ENCODE measurements at places on chromosomes 3 and 15. TPM values are rescaled to one million over a fixed set of nuclear protein-coding genes. Genes with fewer than 3 reads are reported as not detected.

DNA sequence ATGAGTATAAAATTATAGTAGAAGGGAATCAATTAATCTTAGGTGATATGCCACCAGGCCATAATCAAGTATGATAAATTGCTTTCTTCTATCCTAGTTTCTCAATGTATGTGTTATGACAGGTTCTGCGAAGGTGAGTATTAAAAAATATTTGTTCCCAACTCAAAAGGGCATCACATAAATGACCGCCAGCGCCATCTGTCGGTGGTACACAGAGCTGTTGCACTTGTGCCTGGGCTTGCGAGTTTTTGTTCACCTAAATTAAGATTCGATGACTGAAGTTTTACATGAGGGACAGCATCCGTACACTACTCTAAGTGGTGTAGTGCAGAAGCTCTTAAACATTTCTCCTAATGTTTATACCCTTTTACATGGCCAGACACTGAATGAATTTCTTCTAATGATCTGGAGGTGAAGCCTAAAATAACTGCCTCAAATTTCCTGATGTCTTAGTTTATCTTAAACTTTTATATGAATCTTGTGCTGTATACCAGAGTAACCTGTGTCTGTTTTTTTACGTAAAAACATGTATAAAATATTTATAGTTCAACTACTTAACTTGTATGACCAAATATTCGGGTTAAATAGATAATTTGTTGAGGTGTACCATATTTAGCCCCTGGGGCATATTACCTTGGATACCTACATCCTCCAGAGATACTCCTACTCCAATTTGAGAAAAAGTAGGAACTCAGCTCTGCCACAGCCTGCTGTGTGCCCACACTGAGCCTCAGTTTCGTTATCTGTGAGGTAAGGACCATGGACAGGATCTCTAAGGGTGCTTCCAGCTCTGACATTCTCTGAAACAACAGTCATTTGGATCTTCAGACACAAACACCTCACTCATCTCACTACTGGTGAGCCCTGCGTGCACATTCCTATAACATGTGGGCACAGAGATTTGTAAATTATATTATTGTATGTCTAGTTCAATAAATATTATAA lies 365.6 kb downstream of the MAGI1 start:
- no peak overlapping the region for H3K4me3 ChIP-seq
- peaks cover 3% of the 10 kb centered on the region for H3K4me1 ChIP-seq
- no peak overlapping the region for H3K27ac ChIP-seq
- no peaks in the 10 kb centered on the region for H3K27me3 ChIP-seq
- peak; percentile 56 for DNase-seq

DNA sequence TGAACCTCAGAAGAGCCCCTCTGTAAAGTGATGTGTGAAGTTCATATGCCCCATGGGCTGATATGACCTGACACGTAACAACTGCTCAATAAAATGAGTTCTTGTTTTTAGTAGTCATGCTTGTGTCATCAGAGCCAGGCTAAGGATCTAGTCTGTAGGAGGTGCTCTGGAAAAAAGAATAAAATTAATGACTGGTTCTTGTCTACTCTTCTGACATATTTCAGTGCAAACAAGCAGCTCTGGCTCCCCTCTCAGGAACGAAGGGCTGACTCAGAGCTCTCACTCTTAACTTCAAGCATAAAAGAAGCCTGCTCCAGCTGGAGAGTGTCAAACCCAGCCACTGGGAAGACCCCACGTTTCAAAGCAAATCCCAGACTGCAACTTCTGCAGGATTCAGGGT lies 77.0 kb downstream of the LRIG1 start:
- peaks cover 8% of the 10 kb centered on the region for H3K4me1 ChIP-seq
- H3K4me3 ChIP-seq, result no peak overlapping the region
- peak overlapping the region; percentile 34 for H3K27ac ChIP-seq
- H3K36me3 ChIP-seq, result no peaks in the 10 kb centered on the region
- H3K27me3 ChIP-seq, result no peaks in the 10 kb centered on the region

DNA sequence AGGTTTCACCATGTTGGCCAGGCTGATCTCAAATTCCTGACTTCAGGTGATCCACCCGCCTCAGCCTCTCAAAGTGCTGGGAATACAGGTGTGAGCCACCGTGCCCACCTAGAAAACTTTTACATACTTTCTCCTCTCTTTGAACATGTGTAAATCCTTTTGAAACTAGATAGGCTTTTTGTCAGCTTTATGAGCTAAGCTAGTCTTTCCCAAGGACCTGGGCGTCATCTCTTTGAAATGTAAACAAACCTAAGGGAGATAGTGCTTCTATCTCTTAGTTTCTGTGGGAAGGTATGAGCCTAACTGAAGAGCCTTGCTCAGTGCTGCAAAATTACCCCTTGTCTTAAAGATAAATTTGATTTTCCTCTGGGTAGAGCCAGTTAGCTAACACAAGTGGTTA lies 4.8 kb downstream of the CX3CR1 start:
- H3K27ac ChIP-seq, result no peak overlapping the region
- no peaks in the 10 kb centered on the region for H3K4me1 ChIP-seq
- H3K27me3 ChIP-seq, result no peaks in the 10 kb centered on the region
- DNase-seq, result no peak

DNA sequence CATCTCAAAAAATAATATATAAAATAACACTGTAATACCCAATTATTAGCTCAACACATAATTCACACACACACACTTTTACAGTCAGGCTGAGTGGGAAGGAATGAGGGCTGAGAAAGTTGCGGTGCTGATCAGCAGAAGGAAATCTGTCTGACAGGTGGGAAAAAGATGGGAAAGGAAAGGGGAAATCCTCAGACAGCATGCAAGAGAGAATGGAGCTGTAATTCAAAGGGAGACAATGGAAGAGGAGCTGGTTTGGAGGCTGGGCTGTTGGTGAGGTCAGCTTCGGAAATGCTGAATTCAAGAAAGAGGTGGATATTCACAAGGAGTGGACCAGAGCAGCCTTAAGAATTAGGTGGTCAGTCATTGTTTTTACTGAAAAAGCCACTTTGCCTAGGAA lies 121.6 kb upstream of the LMOD3 start:
- H3K4me1 ChIP-seq, result peaks cover 5% of the 10 kb centered on the region
- DNase-seq, result no peak
- H3K27me3 ChIP-seq, result no peaks in the 10 kb centered on the region

DNA sequence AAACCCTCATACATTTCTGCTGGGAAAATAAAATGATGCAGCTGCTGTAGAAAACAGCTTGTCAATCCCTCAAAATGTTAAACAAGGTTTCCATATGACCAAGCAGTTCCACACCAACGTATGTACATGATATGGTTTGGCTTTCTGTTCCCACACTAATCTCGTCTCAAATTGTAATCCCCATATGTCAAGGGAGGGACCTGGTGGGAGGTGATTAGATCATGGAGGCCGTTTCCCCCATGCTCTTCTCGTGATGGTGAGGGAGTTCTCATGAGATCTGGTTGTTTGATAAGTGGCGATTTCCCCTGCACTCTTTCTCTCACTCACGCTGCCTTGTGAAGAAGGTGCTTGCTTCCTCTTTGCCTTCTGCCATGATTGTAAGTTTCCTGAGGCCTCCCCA lies 100.6 kb upstream of the SLC24A5 start:
- H3K4me3 ChIP-seq, result no peak overlapping the region
- no peaks in the 10 kb centered on the region for H3K4me1 ChIP-seq
- no peak for DNase-seq

Gene NUP210
- total RNA-seq, result 2.8 TPM

DNA sequence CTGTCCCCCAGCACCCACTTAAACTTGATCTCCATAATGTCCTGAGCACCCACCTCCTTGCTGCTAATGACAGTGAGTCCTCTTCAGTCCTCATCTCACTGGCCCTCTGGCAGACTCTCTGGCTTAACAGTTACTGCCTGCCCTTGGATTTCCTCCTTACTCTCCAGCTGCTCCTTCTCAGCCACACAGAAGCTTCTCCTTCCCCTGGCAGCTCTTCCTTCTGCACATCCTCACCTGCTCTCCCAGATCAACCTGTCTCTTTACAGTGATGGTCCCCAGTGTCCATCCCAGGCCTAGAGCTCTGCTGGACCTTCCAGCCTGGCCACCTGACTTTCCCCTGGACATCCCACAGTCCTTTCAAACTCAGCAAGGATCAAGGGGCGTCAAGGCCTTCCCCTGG lies 47.4 kb upstream of the SMAD3 start:
- no peak overlapping the region for H3K27ac ChIP-seq
- H3K36me3 ChIP-seq, result no peaks in the 10 kb centered on the region
- H3K4me1 ChIP-seq, result no peaks in the 10 kb centered on the region
- no peak overlapping the region for H3K4me3 ChIP-seq
- no peak for DNase-seq

DNA sequence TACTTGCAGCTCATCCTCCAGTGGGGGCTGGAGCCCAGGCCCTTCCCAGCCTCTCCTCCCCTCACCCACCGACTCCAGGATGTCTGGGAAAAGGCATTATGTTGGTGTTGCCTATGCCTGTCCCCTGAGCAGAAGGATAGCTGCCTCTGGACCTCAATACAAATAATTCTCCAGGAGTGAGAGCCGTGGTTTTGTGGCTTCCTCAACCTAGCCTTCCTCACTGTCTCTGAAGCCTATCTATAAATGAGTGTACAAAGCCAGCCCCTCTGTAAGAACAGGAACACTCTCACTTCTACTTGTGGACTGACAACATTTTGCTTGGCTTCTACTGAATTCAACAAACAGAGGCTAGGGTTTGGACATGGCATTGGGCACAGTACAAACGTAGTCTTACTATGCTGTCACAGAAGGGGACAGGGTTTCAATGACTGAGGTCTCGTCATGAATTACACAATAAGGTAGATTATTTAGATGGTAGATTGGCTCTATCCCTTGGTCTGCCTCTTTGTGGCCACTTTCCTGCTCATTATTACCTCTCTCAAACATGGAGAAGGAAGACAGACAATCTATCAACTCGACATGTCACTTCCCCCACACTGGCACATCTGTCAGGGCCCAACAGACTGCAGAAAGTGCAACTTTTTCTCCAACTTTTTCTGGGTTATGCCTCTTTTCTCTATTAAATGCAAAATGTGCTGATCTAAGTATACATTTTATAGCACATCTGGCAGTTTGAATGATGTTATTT lies 82.8 kb upstream of the MEX3B start:
- DNase-seq, result no peak
- peaks cover 2% of the 10 kb centered on the region for H3K36me3 ChIP-seq
- H3K27ac ChIP-seq, result no peak overlapping the region
- H3K27me3 ChIP-seq, result no peaks in the 10 kb centered on the region
- H3K4me3 ChIP-seq, result no peak overlapping the region
- H3K4me1 ChIP-seq, result no peaks in the 10 kb centered on the region

- no peak overlapping the region for H3K27ac ChIP-seq
- H3K36me3 ChIP-seq, result no peaks in the 10 kb centered on the region
- H3K4me1 ChIP-seq, result no peaks in the 10 kb centered on the region
Measured at GRCh38 chr3:10845839-10846656, 30.0 kb downstream of the SLC6A11 start.

GRCh38 chr3:27656790-27657189 lies 65.3 kb downstream of the EOMES start:
- no peak for DNase-seq
- H3K36me3 ChIP-seq, result no peaks in the 10 kb centered on the region
- no peak overlapping the region for H3K27ac ChIP-seq
- H3K4me1 ChIP-seq, result no peaks in the 10 kb centered on the region
- no peaks in the 10 kb centered on the region for H3K27me3 ChIP-seq

DNA sequence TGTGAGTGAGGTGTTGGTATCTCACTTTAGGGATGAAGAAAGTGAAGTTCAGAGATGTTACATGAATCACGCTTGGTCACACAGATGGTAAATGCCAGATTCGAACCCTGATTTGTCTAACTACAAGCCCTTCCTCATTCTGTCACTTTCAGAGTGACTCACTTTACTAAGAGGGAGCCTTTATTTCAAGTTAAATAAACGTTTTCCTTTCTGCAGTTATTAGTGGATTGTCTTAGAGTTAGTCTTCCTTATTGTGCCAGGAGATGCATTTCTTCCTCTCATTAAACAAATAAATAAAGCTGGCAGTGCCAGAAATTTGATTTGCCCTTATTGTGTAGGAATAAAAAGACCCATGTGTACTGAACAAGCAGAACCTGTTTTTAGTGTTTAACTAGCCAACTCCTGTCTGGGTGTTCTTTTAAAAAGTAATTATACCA lies 162.5 kb downstream of the AKAP13 start:
- no peaks in the 10 kb centered on the region for H3K27me3 ChIP-seq
- H3K4me3 ChIP-seq, result no peak overlapping the region
- DNase-seq, result no peak
- H3K27ac ChIP-seq, result no peak overlapping the region
- peaks cover 3% of the 10 kb centered on the region for H3K4me1 ChIP-seq

DNA sequence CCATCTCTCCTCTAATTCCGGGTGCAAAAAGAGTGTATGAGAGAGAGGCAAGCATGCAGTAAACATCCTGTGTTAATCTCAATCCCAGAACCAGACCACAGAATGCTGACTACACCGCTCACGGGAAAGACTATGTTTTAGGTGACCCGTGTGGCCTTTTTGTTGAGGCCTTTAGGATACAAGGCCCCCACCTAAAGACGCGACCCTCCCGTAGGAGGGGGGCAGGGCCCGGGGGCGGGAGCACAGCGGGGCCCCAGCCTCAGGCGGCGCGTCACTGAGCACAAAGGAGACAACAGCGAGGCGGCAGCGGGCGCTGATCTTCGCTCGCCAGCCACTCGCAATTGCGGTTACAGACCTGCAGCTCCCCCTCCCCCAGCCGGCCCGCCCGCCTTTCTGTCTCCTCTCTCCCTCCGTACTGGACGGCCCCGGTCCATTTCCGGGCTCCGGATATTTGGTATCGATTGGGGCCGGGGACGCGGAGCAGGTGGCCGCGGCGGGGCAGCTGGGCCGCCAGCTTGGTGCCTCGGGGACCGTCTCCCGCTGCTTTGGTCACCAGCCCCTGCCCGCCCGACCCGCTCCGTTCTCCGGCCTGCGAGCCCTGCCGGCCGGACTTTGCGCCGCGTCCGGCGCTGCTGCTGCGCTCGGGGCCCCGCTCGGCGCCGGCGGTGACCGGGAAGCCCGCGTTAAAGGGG lies at the start of gene CCDC50:
CCDC50 (plus strand) TSS at position 433 of the 692 bp plus-strand sequence. CDS start 281 bp downstream, outside the sequence.
- peak; percentile 89 for DNase-seq
- no peaks in the 10 kb centered on the region for H3K36me3 ChIP-seq
- H3K4me1 ChIP-seq, result peaks cover 5% of the 10 kb centered on the region
- H3K4me3 ChIP-seq, result peak within 1 kb of the TSS; percentile 64
- peak within 1 kb of the TSS; percentile 90 for H3K27ac ChIP-seq

Gene HHATL
- total RNA-seq, result not detected

Measured in aorta (tissue), 5 donors.